Fibroblast of skin of abdomen (primary cell): ENCODE measurements at places on chromosomes 5 and 9.

DNA sequence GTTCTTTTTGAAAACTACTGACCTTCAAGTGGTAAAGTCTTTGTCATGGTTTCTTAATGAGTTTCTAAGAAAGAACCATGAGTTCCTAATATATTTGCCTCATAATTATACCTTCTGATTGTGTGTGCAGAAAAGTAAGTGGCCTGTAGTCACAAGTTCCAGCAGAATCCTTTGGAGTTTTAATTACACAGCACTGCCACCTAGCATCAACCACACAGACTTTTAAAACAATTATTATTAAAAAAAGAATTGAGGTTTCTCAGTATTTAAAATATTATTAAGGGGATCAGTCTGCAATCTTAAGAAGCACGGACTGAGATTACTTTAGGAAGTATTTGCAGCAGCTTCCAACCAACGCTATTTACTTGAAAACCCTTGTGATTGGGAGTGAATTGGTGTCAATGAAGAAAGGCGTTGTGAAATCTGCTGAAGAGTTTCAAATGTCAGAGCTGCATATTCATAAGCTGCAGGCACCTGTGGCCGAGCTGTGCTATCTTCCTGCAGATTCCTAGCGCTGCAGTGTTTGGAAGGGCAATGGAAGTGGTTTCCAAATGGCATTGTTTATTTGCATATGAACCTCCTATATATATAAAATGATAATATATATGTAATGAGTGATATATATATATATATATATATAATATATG, 1074.2 kb upstream of the WWC1 start:
- DNase-seq = no peak

- DNase-seq = no peak
Measured at GRCh38 chr9:110160123-110160522, 47.8 kb downstream of the C9orf152 start.

DNA sequence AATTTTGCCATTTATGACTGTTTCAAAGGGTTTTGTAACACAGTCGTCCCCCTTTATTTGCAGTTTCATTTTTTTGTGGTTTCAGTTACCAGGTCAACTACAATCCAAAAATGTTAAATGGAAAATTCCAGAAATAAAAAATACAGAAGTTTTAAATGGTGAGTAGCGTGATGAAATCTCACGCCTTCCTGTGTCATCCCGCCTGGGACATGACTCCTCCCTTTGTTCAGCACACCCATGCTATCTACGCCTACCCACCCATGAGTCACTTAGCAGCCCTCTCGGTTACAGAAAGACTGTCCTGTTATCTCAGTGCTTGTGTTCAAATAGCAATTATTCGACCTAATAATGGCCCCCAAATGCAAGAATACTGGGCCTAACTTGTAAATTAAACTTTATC, 765.3 kb upstream of the ADAMTS16 start:
- peak; percentile 11 for DNase-seq

GRCh38 chr9:65426231-65426630, 141.2 kb upstream of the FOXD4L5 start:
- DNase-seq = no peak

- DNase-seq = no peak
Measured at GRCh38 chr5:135439231-135440205, 7.6 kb downstream of the DCANP1 start.

DNA sequence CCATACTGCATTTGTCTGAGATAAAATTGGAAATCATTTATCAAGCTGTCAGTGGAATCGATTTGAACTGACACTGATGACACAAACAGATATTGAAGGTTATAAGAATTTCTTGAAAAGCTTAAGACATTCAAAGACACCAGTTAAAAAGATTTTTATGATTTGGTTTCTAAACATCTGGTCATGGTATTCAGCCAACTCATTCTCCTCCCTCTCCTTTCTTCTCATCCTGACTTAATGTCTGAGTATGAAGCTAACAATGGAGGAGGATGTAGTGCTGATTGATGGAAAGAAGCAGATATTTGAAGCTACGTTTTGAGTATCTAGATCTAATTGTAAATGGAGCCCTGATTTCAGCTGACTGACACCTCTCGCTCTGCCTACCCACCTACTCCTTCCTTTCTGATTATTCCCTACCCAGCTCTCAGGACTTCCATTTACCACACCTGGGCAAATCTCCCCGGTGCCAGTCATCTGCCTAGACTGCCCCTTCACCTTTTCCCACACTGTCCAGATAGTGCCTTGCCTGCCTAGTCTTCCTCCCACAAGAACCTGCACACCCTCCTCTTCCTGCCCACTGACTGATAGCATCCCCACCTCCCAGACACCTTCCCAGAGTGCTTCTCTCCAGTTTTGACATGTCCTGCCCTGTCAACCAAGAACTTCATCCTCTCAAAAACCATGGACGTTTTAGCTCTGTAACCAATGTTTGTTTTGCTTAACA, 20.7 kb upstream of the LIFR start:
- peak; percentile 26 for DNase-seq

GRCh38 chr9:33461492-33461891, 12.2 kb downstream of the NOL6 start:
- DNase-seq = no peak

GRCh38 chr9:5429873-5430564, 7.7 kb downstream of the PLGRKT start:
- DNase-seq = no peak

- DNase-seq = no peak
Measured at GRCh38 chr9:21996438-21996837, 1.8 kb downstream of the CDKN2B-AS1 start.

DNA sequence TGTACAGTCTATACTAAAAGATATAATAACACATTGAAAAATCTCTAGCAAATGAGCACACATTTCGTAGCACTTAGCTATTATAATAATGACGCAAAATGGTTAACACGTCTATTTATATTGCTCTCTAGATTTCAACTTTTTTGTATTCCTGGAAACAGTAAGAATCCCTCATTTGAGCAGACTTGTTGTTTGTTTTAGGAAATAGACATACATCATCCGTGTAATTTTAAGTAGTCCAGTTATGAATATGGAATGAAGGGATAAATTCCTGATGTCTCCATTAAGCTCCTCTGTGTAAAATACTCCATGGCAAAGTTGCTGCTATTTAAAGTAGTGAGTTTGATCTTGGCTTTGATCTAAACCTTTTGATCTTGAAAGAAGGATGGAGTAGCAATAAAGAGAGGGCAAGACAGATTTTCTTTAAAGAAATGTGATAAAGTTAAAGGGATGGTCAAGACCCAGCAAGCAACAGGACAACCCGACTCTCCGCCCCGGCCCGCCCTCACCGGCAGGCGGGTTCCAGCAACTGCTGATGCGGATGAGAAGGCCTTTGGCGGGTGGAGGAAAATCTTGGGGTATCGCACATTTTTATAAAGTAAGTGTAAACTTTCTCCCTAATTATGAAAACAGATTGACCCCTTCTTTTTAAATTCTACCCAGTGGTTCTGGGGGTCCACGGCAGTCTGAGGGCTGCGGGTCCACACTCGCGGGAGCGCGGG, 277.4 kb downstream of the AOPEP start:
- peak; percentile 49 for DNase-seq

- no peak for DNase-seq
Measured at GRCh38 chr5:140169410-140169809, 5.6 kb upstream of the CYSTM1 start.

GRCh38 chr5:8907168-8907868, 638.6 kb downstream of the SEMA5A start:
- DNase-seq = peak; percentile 87

DNA sequence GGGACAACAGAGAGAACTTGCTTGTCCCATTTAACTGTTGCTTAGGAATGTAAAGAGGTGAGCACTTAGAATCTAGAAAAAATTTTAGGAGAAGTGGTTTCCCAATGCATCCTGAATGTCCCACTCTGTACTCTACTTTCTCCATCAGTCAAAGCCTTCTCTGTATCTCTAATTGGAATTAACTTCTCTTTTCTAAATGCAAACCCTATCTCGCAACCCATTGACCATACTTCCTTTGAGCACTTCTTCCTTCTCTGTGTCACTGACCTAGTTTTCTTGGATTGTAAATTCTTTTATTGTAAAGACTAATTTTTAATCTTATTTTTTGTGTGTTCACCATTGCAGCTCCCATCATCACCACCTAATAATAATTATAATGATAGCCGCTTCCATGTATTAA, 33.3 kb downstream of the ADRB2 start:
- DNase-seq = no peak

- no peak for DNase-seq
Measured at GRCh38 chr5:20648981-20649380, 661.0 kb upstream of the CDH18 start.

- no peak for DNase-seq
Measured at GRCh38 chr9:121242959-121243346, 25.0 kb upstream of the GSN start.

DNA sequence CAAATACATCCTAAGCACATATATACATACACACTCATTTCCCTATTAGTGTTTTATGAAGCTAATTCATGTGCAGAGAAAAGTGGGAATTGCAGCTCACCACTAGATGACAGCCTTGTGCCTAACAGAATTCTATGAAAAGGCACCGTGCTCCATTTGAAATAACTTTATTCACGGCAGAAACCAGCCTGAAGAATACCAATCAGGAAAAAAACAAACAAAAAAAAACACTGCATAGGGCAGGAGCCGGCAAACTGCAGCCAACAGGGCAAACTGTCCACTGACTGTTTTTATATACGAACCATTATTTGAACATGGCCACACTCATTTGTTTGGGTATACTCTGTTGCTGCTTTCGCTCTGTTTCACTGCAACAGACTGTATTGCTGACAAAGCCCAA, 33.6 kb downstream of the ERMP1 start:
- peak; percentile 26 for DNase-seq

DNA sequence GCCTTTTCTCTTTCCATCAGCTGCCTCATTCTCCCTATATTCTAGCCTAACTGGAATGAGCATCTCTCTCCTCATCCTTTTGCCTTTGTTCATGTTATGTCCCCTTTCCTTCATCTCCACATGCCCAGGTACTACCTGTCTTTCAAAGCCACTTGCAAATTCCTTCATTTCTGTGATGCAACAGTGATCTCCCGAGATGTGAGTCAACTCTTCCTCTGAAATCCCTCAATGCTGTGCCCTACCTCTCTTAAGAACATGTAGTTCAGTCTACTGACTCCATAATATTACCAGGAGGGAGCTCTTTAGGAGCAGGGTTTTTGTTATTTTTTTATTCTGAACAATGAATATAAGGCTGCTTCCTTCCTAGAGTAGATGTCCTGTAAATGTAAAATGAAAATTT, 91.6 kb downstream of the ZNF462 start:
- DNase-seq = no peak
